ENCODE measurements at places on chromosomes 6 and 20.

DNA sequence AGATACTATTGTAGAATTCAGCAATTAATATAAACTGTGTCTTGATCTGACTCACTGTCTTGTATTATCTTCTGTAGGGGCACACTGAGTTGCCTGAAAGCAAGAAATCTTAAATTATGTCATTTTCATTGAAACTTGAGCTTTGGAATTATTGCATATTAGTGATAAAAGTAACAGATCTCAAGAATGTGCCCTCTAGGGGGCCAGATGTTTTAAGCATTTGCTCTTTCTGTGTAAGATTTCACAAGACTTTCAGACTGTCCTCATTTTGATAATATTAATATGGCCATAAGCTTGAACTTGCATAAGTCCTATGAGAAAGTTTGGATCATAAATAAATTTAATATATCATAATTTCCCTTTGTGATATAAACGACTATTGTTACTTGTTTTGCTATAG is 55.5 kb upstream of the MYO6 start:
- peak; percentile 66 for DNase-seq
- no peak overlapping the region for H3K4me3 ChIP-seq
- H3K27me3 ChIP-seq = no peaks in the 10 kb centered on the region
- no peak overlapping the region for H3K27ac ChIP-seq

GRCh38 chr6:53679446-53679933 is 13.9 kb upstream of the KLHL31 start:
- H3K4me3 ChIP-seq = no peak overlapping the region
- peak; percentile 63 for DNase-seq

- peaks cover 5% of the 10 kb centered on the region for H3K36me3 ChIP-seq
- H3K4me1 ChIP-seq = no peaks in the 10 kb centered on the region
- no peak overlapping the region for H3K4me3 ChIP-seq
- H3K27me3 ChIP-seq = no peaks in the 10 kb centered on the region
Observed at GRCh38 chr6:165448210-165448609, 138.8 kb upstream of the C6orf118 start.

DNA sequence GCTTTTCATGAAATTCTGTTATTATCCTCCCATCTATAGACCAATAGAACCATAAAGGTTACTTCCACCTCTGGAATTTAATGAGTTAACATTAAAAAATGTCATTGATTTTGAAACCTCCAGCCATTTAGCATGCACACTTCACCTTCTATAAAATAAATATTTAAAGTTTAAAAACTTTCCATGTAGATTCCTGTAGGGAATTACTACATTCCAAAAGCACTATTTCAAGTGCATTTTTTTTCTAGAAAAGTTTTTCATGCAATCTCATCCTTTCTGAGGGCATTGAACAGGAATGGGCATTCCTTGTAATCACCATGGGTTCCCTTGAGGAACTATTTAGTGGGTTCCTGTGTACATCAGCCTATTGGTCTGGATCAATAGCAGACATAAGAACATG is 253.8 kb upstream of the RIN2 start:
- no peak overlapping the region for H3K4me3 ChIP-seq
- no peak overlapping the region for H3K27ac ChIP-seq
- no peaks in the 10 kb centered on the region for H3K27me3 ChIP-seq
- no peaks in the 10 kb centered on the region for H3K36me3 ChIP-seq

GRCh38 chr20:46939031-46939965 is 44.7 kb downstream of the EYA2 start:
- H3K36me3 ChIP-seq = no peaks in the 10 kb centered on the region
- no peaks in the 10 kb centered on the region for H3K27me3 ChIP-seq
- H3K4me1 ChIP-seq = no peaks in the 10 kb centered on the region
- no peak overlapping the region for H3K27ac ChIP-seq

GRCh38 chr6:129777371-129777770 is 67.4 kb upstream of the ARHGAP18 start:
- no peaks in the 10 kb centered on the region for H3K4me1 ChIP-seq
- DNase-seq = no peak
- H3K36me3 ChIP-seq = no peaks in the 10 kb centered on the region
- no peak overlapping the region for H3K27ac ChIP-seq
- H3K4me3 ChIP-seq = no peak overlapping the region

DNA sequence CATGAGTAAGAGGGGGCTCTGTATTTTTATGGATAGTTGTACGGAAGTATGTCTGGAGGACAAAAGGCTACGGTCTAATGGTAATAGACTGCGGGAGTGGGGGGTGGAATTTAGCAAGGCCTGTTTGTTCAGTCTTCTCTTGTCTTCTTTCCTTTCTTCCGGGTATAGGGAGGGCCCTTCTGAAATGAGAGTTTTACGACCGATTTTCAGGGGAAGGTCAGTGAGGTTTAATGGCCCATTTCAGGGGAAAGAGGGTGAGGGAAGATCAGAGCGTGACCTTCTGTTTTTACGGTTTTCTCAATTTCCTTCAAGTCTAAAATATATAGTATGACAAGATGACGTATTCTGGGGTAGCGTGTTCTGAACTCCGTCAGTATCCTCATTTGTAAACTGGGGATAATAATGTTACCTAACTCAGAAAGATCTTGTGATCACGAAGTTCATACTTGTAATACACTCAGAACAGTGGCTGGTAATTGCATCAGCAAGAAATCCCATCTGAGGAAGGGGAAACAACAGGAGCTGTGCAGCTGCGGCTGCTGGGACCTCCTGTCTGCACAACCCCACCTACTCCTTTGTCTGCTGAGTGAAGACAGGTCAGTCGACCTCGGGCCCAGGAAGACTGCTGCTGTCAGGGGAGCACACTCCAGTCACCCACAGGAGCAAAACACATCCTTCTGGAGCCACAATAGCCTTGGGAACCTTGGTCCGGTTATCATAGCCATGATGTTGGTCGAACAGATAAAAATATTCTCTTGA is 90.4 kb downstream of the MAP3K7 start:
- no peak for DNase-seq
- H3K36me3 ChIP-seq = no peaks in the 10 kb centered on the region
- peaks cover 6% of the 10 kb centered on the region for H3K4me1 ChIP-seq
- H3K27ac ChIP-seq = peak overlapping the region; percentile 3
- H3K27me3 ChIP-seq = no peaks in the 10 kb centered on the region
- H3K4me3 ChIP-seq = no peak overlapping the region

DNA sequence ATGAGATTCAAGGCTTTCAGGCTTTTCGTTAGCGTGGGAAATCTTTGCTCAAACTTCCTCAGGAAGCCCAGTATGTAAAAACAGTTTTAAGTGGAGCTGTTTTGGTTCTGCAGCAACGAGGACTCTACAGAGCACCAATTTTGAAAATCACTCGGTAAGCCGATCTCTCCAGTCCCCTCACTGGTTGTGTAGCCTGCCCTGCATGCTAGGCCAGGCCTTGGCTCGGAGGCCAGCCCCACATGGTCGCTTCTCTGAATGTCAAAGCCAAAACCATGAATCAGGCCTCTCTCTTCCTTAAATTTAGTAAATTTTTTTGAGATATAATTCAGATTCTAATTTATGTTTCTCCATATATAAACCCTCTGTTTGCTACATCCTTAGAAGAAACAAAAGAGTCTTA is 108.0 kb downstream of the CHD6 start:
- no peak overlapping the region for H3K4me3 ChIP-seq
- no peak for DNase-seq
- H3K27me3 ChIP-seq = no peaks in the 10 kb centered on the region
- no peak overlapping the region for H3K27ac ChIP-seq
- H3K4me1 ChIP-seq = no peaks in the 10 kb centered on the region
- H3K36me3 ChIP-seq = peaks cover 14% of the 10 kb centered on the region

DNA sequence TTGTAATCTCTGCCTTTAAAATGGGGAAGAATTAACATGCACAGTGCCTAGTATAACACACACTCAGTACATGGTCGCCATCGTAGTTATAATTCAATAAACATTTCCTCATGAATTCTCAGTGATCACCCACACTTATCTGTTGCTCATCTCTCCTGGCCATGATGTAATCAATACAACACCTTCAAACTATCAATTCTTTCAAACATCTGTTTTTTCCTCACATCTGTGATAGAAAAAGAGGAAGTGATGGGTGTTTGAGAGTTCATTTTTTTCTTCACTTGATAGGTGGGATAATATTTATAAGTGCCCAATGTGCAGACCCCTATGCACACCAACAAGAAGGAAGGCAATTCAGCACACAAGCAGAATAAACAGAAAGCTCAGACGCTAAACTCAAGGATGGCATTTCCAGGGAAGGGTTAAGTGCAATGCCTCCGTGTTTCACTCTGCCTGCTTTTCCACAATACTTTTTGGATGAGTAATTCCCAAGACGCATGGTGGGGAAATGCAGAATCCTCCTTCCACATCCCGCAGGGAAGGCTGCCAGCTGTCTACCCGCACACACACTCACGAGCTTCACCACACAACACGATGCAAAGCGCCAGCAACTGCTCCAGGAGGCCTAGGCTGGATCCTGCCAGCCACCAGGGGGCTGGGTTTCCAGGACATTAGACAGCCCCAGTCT is 100.3 kb downstream of the GMPR start:
- peak overlapping the region; percentile 95 for H3K27ac ChIP-seq
- DNase-seq = peak; percentile 98
- no peaks in the 10 kb centered on the region for H3K36me3 ChIP-seq
- H3K4me1 ChIP-seq = peaks cover 25% of the 10 kb centered on the region

DNA sequence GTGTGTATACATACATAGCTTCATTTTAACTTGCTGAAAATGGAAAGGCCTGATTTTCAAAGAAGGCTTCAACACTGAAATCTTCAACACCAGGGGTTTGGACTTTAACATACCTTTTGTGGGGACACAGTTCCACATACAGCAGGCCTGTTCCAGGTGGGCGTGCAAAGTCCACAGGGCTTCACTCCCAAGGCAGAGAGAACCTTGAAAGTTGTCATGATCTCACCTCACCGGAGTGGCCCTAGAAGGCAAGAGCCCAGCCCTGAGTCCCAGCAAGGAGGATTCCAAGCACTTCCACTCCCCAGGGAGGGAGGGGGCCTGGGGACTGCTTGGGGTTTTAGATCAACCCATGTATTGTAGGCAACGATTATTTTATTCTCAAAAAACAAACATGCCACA is 47.2 kb downstream of the TMEM242 start:
- no peak overlapping the region for H3K27ac ChIP-seq
- no peak overlapping the region for H3K4me3 ChIP-seq
- peaks cover 4% of the 10 kb centered on the region for H3K4me1 ChIP-seq
- no peaks in the 10 kb centered on the region for H3K36me3 ChIP-seq
- DNase-seq = no peak

DNA sequence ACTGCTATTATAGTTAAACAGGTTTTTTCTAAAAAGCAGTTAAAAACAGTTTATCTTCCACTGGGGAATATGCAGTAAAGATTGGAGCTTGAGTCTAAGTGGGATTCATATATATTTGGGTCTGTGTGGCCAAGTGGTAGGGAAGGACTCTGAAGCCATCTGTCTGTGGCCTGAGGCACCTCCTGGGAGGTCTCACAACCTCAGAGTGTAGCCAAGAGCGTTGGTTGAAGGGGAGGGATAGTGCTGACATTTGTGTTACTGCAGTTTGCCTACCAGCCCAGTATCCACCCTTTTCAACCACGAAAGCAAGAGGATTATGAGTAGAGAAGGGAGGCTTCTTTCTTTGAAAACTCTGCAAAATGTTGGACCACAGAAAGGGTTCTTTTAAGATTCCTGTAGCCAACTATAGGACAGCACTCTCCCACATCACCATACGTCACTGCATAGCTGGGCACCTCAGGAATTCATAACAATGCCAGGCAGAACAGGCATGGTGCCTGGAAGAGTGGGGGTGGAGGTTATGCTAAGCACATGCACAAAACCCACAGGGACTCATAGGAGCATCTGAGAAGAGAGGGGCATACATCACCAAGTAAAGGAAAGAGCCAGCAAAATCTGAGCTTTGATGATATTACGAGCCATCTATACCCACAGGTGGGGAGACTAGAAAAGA is 90.5 kb upstream of the HEY2 start:
- DNase-seq = no peak
- no peak overlapping the region for H3K27ac ChIP-seq
- H3K4me3 ChIP-seq = no peak overlapping the region
- peaks cover 2% of the 10 kb centered on the region for H3K4me1 ChIP-seq

DNA sequence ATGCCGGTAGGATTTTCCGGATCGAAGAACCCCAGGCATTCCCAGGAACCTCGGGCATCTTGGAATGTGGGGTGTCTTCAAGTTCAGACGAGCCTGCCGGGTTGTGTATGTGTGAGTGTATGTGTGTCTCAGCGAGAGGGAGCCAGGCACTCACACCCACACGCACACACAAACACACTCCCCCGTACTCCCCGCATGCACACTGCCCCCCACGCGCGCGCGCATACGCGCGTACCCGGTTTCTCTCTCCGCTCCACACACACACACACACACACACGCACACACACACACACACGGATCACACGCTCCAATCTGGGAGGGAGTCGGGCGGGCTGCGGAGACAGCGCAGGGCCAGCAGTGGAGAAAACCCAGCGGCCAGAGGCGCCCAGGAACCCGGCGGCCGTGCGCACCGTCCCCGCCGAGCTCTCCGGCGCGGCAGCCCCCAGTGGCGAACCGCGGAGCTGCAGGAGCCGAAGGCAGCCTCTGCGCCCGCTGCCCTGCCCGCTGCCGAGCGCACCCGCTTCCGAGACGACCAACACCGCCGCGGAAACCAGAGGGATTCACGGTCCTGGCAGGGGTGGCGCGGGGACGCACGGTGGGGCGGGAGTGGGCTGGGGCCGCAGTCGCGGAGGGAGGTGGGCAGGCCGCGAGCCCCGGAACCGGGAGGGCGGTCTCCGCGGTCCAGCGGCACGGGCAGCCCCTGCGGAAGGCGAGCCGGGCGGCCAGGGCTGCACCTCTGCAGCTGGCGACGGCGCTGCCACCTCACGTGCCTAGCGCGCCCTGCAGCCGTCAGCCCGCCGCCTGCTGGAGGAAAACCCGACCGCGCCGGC is at the start of gene LRFN2:
Gene LRFN2 (minus strand): TSS at position 125 of the 830 bp plus-strand sequence.
- DNase-seq = peak; percentile 16
- peaks cover 7% of the 10 kb centered on the region for H3K4me1 ChIP-seq
- H3K4me3 ChIP-seq = peak within 1 kb of the TSS; percentile 66
- H3K36me3 ChIP-seq = no peaks in the 10 kb centered on the region
- no peak within 1 kb of the TSS for H3K27ac ChIP-seq
